ENCODE measurements at places on chromosomes 16 and 17. TPM values are rescaled to one million over a fixed set of nuclear protein-coding genes. Genes with fewer than 3 reads are reported as not detected.

DNA sequence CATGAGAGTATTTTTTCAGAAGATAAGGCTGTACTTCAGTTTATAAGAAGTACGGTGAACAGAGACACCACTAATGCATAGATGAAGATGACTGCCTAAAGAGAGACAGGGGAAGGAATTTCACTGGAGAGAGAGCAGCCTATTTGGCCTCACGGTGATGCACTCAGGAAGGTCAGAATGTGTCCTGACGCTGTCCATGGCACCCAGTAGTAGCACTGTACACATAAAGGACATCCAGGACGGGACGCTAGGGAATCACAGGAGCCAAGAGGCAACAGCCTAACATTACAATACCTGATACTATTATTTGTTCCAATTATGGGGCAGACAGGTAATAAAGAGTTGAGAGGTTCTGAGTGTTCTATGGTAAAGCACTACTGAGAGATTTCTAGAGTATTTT, 24.9 kb upstream of the LRRC37A start:
- DNase-seq, result no peak

GRCh38 chr16:29806641-29807425, 504 bp downstream of the MAZ start:
- DNase-seq, result no peak

- no peak for DNase-seq
Observed at GRCh38 chr16:14564323-14564722, 65.7 kb downstream of the PARN start.

Gene CCL14
- polyA plus RNA-seq, result 17.2 TPM

Gene CHRNB1
- polyA plus RNA-seq, result 11.7 TPM

- no peak for DNase-seq
Observed at GRCh38 chr16:86888231-86889053, 310.1 kb downstream of the FOXL1 start.

Gene TMC8
- polyA plus RNA-seq, result 1.9 TPM

DNA sequence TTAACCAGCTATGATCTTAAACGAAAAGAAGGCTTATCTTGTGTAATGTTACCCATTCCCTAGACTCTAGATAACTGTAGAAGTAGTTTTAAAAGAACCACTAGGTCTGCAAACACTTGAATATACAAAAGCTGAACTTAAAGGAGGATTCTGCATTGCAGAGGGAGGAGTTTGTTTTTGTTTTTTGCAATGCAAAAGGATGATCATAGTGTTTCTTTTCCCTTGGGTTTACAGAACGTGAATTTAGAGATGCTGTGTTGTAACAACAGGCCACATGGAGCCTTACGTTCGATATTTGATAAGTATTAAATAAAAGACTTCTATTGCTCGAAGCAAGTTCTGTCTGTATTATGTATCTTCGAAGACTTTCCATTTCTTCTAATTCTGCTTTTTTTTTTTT, 77.6 kb downstream of the CHD9 start:
- DNase-seq, result no peak

Gene C16orf74
- polyA plus RNA-seq, result 3.4 TPM

DNA sequence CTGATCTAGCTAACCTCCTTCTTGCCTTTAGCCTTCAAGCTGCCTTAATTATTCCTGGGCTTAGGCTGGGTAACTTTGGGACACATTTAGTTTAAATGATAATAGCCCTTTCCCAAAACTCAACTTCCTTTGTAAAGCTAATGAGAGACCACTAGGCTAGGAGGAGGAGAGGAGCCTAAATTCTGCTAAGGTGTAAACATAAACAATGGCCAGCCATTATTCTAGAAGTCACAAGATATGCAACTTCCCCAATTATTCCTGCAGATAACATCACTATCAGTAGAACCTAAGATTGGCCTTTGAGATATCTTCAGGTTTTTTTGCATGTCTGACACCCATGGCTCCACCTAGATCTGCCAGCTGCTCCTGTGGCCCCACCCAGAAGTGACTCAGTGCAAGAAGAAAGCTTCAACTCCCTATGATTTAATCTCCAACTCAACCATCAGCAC, 131.2 kb upstream of the FAM20A start:
- no peak for DNase-seq

- DNase-seq, result no peak
Observed at GRCh38 chr17:27808628-27809027, 8.3 kb upstream of the NOS2 start.

Gene RHBDL1
- 0.91 TPM for polyA plus RNA-seq

DNA sequence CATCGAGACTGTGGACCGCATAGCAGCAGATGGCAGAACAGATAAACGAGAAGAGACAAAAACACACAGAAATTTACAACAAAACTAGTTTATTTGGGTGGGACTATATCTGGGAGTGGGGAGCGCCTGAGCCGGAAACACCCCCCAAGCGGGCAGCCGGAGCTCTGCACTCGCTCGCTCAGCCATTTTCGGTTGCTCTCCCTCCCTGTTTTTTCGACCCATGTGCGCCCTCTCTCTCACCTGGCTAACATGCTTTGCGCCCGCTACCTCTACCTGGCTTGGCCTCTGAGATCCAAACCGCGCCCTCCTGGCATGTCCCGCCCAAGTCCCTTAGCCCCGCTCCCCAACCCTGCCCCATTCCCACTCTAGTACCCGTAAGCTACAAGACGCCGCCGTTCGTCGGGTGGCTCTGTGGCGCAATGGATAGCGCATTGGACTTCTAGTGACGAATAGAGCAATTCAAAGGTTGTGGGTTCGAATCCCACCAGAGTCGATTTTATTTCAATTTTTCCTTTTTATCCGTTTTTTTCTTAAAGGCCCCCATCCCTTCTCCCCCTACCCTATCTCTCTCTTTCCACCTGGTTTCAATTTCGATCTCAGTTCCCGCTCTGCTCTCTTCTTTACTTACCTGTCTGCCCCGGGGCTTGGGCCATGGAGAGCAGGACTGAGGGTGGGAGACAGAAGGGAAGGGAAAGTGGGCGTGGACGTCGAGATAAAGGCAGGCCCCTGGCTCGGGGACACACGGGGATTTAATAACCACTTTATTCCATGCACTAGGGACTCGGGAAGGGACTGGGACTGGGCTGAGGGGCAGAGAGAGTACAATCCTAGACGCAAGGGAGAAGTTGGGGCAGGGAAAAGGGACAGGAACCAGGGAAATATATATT, 2.4 kb upstream of the ALOXE3 start:
- no peak for DNase-seq

DNA sequence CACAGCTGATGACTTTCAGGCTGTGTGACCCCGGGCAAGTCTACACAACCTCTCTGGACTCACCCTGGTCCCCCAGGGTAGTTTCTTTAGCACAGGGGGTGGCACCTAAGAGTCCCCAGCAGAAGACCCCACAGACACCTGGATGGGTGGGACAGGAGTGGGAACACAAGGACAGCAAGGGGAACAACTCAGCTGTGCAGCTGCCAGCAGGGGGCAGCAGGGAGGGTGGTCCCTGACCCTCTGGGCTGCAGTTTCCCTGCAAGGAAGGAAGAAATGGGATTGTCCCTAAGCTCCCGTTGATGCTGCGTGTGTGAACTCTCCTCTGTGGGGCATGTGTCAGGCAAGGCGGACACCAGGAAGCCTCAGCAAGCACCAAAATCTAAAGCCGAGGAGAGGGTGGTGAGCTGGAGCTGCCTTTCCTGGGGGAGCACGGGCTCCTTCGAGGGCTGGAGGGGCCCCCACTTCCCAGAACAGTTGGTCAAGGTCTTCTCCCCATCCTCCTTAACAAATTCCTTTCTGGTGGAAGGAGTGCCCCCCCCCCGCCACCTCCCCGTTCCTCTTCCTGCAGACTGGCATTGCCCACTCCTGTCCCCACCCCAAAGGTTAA, 24.1 kb upstream of the CDH5 start:
- DNase-seq, result no peak

GRCh38 chr17:75245011-75245410, 16.4 kb downstream of the GGA3 start:
- no peak for DNase-seq

Data from right renal pelvis (tissue), 4 donors.